ENCODE measurements at places on chromosomes 6 and 20. TPM values are rescaled to one million over a fixed set of nuclear protein-coding genes. Genes with fewer than 3 reads are reported as not detected.

Gene ENPP5
- total RNA-seq, result 0.67 TPM

- no peak for DNase-seq
Observed at GRCh38 chr6:131694832-131695426, 6.3 kb downstream of the OR2A4 start.

- DNase-seq, result no peak
Observed at GRCh38 chr6:31531162-31531561, 2.4 kb downstream of the MCCD1 start.

Gene RNASET2
- total RNA-seq, result 50.6 TPM

Gene SEMG1
- total RNA-seq, result not detected

- DNase-seq, result no peak
Observed at GRCh38 chr6:1538810-1539478, 70.8 kb upstream of the FOXC1 start.

Gene NKAPL
- 3.1 TPM for total RNA-seq

- DNase-seq, result no peak
Observed at GRCh38 chr6:125742024-125742423, 7.4 kb upstream of the HEY2 start.

DNA sequence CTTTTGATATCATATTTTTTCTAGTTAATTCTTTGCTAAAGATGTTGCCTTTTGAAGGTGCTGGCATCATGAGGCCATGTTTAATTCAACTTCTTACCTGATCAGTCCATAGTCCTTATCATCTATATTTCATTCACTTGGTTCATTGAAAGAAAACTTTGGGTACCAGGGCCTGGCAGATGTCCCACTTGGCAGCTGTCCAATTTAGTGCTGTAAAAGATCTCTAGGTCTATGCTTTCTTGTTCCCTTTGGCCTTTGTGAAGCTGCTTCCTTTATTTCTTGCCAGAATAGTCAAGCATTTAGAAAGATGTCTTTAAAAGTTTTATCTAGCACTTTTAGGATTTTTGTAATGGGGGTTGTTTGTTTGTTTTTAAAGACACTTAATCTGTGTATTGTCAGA lies 61.7 kb upstream of the EYA4 start:
- DNase-seq, result no peak

Gene HFE
- 13.5 TPM for total RNA-seq

- no peak for DNase-seq
Observed at GRCh38 chr6:27505209-27506027, 32.5 kb upstream of the ZNF184 start.

DNA sequence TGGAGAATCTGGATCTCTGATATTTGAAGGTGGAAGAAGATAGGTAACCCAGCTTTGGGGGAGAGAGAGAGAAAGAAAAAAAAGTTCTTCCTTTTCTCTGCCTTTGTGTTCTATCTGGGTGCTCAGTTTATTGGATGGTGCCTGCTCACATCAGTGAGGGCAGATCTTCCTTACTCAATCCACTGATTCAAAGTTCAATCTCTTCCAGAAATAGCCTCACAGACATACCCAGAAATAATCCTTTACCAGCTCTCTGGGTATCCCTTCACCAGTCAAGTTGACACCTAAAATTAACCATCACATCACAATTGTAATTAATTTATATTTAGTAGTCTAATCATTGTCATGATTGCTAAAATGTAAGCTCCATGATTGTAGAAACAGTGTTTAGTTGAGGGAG lies 189.1 kb downstream of the EPM2A start:
- no peak for DNase-seq

- no peak for DNase-seq
Observed at GRCh38 chr6:37785002-37785662, 34.4 kb upstream of the ZFAND3 start.

Gene ID4
- total RNA-seq, result 203 TPM

DNA sequence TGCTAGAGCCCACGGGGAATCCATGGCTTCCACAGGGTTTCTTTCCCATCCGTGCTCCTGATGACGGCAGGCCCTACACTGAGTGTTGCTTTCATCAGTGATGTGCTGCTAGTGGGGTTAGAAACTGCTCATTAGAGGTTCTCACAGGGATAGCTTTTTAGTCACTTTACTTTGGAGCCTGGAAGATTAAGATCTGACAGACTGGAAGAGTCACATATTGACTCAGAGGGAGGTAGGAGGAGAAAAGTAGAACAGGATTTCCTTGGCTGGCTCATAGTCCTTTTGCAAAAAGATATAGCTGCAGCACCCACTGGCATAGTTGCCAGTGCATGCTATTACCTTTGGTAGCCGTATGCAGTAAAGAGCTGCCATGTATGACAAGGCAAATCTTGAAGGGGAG lies 890.3 kb downstream of the C6orf118 start:
- no peak for DNase-seq

DNA sequence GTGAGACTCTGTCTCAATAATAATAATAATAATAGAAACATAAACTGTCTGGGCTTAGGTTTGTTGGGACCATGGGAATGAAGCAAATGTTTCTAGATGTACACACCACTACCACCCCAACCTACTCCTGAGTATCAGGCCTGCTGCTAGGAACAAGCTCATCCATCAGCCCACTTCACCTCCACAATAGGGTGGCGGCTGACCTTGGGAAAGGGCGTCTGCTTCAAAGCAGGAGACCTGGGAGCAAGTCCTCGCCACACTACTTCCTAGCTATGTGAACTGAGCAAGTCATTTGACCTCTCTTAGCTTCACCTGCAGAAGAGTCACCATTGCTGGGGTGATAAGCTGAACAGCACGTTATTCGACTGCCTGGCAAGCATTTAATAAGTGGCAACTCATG lies 3.1 kb upstream of the FOXP4 start:
- no peak for DNase-seq

DNA sequence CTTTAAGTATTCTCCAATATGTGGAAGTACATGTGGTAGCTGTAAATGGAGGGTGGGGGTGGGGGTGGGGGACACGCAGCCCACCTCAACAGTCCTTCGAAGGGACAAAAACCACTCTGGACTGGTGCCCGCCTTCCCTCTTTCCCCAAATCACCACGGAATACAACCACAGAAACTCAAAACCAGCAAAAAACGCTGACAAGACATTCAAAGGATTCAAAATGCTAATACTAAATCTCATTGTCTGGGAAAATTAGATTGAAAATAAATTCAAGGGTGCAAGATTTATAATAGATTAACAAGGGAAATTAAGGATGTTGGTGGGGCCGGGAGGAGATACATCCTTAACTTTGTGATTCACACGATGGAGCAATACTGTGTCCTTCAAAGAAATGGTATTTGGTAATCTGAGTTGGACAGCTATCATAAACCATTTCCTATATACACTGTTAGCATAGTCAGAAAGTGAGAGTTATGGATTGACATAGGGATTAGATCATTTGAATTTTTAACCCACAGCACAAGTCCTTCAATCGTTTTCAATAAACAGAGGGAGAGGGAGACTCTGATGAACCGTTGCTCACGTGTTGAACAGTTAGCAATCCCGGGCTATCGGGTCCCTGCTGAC lies 766 bp upstream of the TBC1D22B start:
- DNase-seq, result no peak

Gene DEFB110
- not detected for total RNA-seq

DNA sequence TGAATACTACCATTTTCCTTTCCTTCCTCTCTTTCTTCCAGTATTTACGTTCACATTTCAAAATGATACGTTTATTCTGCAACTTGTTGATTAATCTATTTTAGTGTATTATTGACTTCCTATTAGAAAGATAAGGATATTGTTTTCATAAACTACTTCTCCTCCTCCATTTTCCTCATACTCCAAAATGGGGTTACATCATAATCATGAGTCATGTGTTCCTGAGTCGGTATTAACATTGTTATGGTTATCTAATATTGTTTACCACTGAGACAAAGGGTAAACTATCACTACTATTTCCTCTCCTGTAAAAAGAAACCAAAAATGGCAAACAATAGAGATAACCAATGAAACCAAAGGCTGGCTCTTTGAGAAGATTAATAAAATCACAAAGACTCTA lies 126.5 kb upstream of the CDYL start:
- DNase-seq, result no peak

- DNase-seq, result peak; percentile 49
Observed at GRCh38 chr20:4721719-4722118, at the start of gene PRND. PRND (plus strand) TSS chr20:4721909; CDS start chr20:4724552, 2,643 bp downstream.

- DNase-seq, result no peak
Observed at GRCh38 chr6:85262621-85263020, 187.3 kb upstream of the NT5E start.

- no peak for DNase-seq
Observed at GRCh38 chr20:39246436-39246835, 284.3 kb downstream of the DHX35 start.

GRCh38 chr6:33633462-33634158 lies 12.5 kb downstream of the ITPR3 start:
- DNase-seq, result peak; percentile 92

- DNase-seq, result no peak
Observed at GRCh38 chr6:155782320-155782731, 326.7 kb upstream of the NOX3 start.

GRCh38 chr6:70886661-70887060 lies 70.2 kb downstream of the B3GAT2 start:
- no peak for DNase-seq

DNA sequence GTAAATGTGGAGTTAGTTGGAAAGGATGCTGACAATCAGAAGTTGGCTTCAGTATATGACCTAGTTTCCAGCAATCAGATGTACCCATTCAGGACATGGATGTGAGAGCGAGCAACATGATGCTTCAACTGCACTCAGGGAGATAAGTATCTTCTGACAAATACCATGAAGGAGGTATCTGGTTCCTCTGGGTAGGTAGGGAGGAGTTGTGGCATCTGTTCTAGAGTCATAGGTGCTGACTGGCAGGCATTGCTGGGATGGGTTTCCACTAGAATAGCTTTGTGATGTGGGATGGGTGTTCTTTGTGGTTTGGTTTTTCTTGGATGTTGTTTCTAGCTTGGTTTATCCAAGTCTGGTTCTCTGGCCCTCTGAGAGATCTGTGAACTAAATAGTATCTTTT lies 3.9 kb upstream of the REV3L start:
- DNase-seq, result no peak

Gene ULBP1
- 0.19 TPM for total RNA-seq

- no peak for DNase-seq
Observed at GRCh38 chr6:113788586-113788985, 68.6 kb upstream of the MARCKS start.

- DNase-seq, result no peak
Observed at GRCh38 chr20:17557675-17558006, 12.2 kb upstream of the DSTN start.

GRCh38 chr6:36997811-36998722 lies 7.4 kb upstream of the FGD2 start:
- DNase-seq, result no peak

- peak; percentile 91 for DNase-seq
Observed at GRCh38 chr6:37077905-37078296, 72.4 kb downstream of the FGD2 start.

DNA sequence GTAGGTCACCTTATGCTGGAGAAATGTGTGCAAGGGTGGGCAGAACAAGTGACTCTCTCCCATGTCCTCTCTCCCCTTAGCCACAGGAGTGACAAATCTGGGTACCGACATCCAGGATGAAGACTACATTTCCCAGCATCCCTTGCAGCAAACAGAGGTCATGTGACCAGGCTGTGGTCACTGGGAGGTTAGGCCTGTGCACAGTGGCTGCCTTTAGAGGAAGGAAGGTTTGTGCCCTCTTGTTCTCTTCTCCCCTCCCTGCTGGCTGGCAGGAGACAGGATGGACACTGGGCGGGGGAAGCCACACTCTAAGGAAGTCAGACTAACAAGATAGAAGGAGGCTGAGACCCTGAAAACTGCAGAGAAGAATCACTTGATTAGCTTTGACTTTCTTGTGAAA lies 360.2 kb downstream of the PREX1 start:
- DNase-seq, result no peak

GRCh38 chr6:2973676-2974075 lies 2.3 kb upstream of the SERPINB6 start:
- no peak for DNase-seq

All from mesenteric fat pad (tissue), 1 donor.